Dermis microvascular lymphatic vessel endothelial cell (primary cell): ENCODE measurements at places on chromosomes 3 and 15. TPM values are rescaled to one million over a fixed set of nuclear protein-coding genes. Genes with fewer than 3 reads are reported as not detected.

Gene PLA2G4B
- 0.13 and 1.0 TPM in 2 replicates for total RNA-seq

Gene APOD
- 12.9 and 14.5 TPM in 2 replicates for total RNA-seq

Gene MYEF2
- 7.3 and 8.6 TPM in 2 replicates for total RNA-seq

Gene ERC2
- 1.1 and 1.5 TPM in 2 replicates for total RNA-seq

Gene XCR1
- total RNA-seq, result not detected in 2 replicates

Gene HAPLN3
- total RNA-seq, result 64.8 and 119 TPM in 2 replicates

Gene ADAMTS17
- total RNA-seq, result under 0.01 and 0.13 TPM in 2 replicates

Gene PLAAT1
- 0.39 and 0.89 TPM in 2 replicates for total RNA-seq

Gene SERPINI2
- total RNA-seq, result not detected in 2 replicates

Gene ROPN1
- total RNA-seq, result not detected in 2 replicates

Gene LRRIQ4
- under 0.01 TPM in 1 of 2 replicates, not detected in the other for total RNA-seq

Gene MAGEL2
- not detected in 2 replicates for total RNA-seq

Gene SLC12A1
- not detected in 2 replicates for total RNA-seq

Gene IL12A
- 0.13 TPM in 1 of 2 replicates, not detected in the other for total RNA-seq

Gene DUOX1
- total RNA-seq, result not detected in 2 replicates

Gene ENTPD3
- total RNA-seq, result 0.13 TPM in 1 of 2 replicates, not detected in the other

Gene FRMD5
- 0.89 and 1.5 TPM in 2 replicates for total RNA-seq

Gene SKOR1
- total RNA-seq, result under 0.01 TPM in 2 replicates

Gene CGNL1
- 25.7 and 27.7 TPM in 2 replicates for total RNA-seq

Gene BDH1
- total RNA-seq, result 1.9 and 3.1 TPM in 2 replicates

Gene STXBP5L
- total RNA-seq, result not detected in 2 replicates

Gene PLA2G4E
- total RNA-seq, result not detected in 2 replicates

Gene DUSP7
- 6.9 and 8.7 TPM in 2 replicates for total RNA-seq

Gene MAP2K5
- 3.5 and 3.7 TPM in 2 replicates for total RNA-seq

Gene GOLGA8T
- total RNA-seq, result under 0.01 and 0.13 TPM in 2 replicates

Gene GPR171
- total RNA-seq, result not detected in 2 replicates

Gene TPM1
- total RNA-seq, result 165 and 241 TPM in 2 replicates

Gene CCR2
- not detected in 2 replicates for total RNA-seq

Gene CCDC32
- 16.9 and 19.7 TPM in 2 replicates for total RNA-seq

Gene SEMA3F
- 15.7 and 29.8 TPM in 2 replicates for total RNA-seq

Gene SLC7A14
- total RNA-seq, result under 0.01 and 0.13 TPM in 2 replicates

Gene RGMA
- under 0.01 TPM in 2 replicates for total RNA-seq

Gene NRROS
- 6.3 and 13.3 TPM in 2 replicates for total RNA-seq

Gene FBXW12
- total RNA-seq, result not detected in 2 replicates

Gene GOLGA6L22
- not detected in 2 replicates for total RNA-seq

Gene MOBP
- total RNA-seq, result under 0.01 TPM in 1 of 2 replicates, not detected in the other

Gene ARPC4
- total RNA-seq, result 251 and 317 TPM in 2 replicates

Gene CTXN2
- total RNA-seq, result not detected in 2 replicates

Gene CCR3
- not detected in 2 replicates for total RNA-seq
